ENCODE measurements at places on chromosomes 12 and 14.

DNA sequence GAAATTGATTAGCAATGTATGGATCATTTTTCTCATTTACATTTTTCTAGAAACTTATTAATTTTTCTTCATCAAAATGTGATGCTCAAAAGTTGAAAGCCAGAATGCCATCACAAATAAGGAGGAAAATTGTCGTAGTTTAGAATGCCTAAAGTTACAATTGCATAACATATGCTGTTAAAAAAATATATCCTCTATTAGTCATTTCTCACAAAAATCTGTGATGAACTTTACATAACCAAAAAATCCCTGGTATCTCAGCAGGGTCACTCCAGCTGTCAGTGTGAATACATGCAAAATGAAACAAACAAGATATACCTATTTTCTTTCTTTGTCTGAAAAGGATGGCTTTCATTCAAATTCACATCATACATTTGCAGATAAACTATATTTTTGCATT lies 358.9 kb downstream of the PAWR start:
- H3K4me3 ChIP-seq, result no peak overlapping the region
- H3K27ac ChIP-seq, result no peak overlapping the region
- DNase-seq, result no peak
- H3K27me3 ChIP-seq, result peaks cover 2% of the 10 kb centered on the region

GRCh38 chr12:56242986-56243385 lies 13.1 kb downstream of the SLC39A5 start:
- DNase-seq, result no peak
- H3K4me3 ChIP-seq, result no peak overlapping the region
- no peaks in the 10 kb centered on the region for H3K27me3 ChIP-seq
- H3K27ac ChIP-seq, result no peak overlapping the region

- peaks cover 15% of the 10 kb centered on the region for H3K27me3 ChIP-seq
- no peak for DNase-seq
- H3K27ac ChIP-seq, result no peak overlapping the region
- H3K36me3 ChIP-seq, result no peaks in the 10 kb centered on the region
- no peak overlapping the region for H3K4me3 ChIP-seq
These were observed 17.4 kb upstream of the ANKRD33 start for GRCh38 chr12:51870504-51870903.

DNA sequence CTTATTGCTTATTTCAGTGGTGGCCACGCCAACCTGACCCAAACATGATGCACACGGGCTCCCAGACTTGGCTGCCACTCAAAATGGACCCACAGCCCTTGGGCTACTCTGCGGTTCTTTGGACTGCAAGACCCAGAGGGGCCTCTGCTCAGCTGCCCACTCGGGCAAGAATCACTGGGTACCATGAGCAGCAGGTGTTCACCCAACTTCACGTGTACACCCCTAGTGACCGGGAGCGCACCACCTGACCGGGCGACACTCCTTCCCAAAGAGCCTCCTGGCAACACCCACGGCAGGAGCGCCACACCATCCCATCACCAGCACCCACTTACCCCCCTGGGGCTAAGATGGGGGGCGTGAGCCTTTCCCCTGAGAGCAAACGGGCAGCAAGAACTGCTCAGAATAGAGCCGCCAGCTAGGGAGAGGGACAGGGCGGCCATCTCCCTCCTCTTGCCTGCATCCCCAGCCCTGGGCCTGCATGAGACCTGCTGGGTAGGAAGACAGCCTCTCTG lies 32.0 kb downstream of the CCNK start:
- peaks cover 5% of the 10 kb centered on the region for H3K36me3 ChIP-seq
- DNase-seq, result no peak
- H3K4me3 ChIP-seq, result no peak overlapping the region
- no peaks in the 10 kb centered on the region for H3K27me3 ChIP-seq
- peaks cover 21% of the 10 kb centered on the region for H3K4me1 ChIP-seq
- no peak overlapping the region for H3K27ac ChIP-seq

DNA sequence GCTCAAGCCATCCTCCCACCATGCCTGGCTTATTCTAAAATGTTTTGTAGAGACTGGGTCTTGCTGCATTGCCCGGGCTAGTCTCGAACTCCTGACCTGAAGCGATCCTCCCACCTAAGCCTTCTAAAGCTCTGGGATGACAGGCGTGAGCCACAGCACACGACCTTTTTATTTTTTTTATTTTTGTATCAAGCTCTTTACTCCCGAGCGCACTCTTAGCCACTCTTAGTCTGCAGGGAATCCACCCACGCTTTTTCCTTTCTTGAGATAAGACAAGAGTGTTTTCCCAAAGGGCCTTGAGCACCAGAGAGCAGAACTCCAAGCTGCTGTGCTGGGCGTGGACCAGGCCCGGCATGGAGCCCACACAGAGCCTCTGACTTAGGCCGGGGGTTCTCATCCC lies 23.4 kb downstream of the MAP1LC3B2 start:
- H3K4me3 ChIP-seq, result no peak overlapping the region
- peak; percentile 72 for DNase-seq
- no peak overlapping the region for H3K27ac ChIP-seq
- no peaks in the 10 kb centered on the region for H3K36me3 ChIP-seq
- no peaks in the 10 kb centered on the region for H3K27me3 ChIP-seq

- no peaks in the 10 kb centered on the region for H3K36me3 ChIP-seq
- no peak for DNase-seq
- H3K4me1 ChIP-seq, result no peaks in the 10 kb centered on the region
- H3K27me3 ChIP-seq, result no peaks in the 10 kb centered on the region
These were observed 29.1 kb upstream of the SOS2 start for GRCh38 chr14:50260511-50260910.

DNA sequence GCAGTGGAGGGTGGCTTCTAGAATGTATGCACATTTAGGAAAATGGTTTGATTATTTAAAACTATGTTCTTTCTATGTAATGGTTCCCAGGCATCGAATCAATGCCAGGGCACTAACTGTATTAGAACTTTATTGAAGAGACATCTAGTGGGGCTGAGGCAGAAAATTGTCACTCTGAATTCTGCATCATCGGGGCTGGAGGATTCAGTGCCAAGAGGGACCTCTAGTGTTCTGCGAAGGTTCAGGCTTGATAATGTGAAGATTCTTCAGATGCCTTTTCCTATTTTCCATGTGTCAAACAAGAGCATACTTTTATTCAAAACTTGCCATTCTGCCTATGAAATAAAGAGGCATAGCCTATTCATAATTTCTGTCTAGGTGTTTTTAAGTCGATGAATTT lies 146.3 kb downstream of the CAND1 start:
- H3K27me3 ChIP-seq, result no peaks in the 10 kb centered on the region
- no peak overlapping the region for H3K27ac ChIP-seq
- peaks cover 2% of the 10 kb centered on the region for H3K4me1 ChIP-seq
- DNase-seq, result peak; percentile 33
- H3K36me3 ChIP-seq, result no peaks in the 10 kb centered on the region
- no peak overlapping the region for H3K4me3 ChIP-seq

GRCh38 chr14:26765768-26766520 lies 168.1 kb upstream of the NOVA1 start:
- no peak overlapping the region for H3K27ac ChIP-seq
- DNase-seq, result peak; percentile 12
- H3K36me3 ChIP-seq, result no peaks in the 10 kb centered on the region
- no peaks in the 10 kb centered on the region for H3K4me1 ChIP-seq
- no peaks in the 10 kb centered on the region for H3K27me3 ChIP-seq
- no peak overlapping the region for H3K4me3 ChIP-seq

DNA sequence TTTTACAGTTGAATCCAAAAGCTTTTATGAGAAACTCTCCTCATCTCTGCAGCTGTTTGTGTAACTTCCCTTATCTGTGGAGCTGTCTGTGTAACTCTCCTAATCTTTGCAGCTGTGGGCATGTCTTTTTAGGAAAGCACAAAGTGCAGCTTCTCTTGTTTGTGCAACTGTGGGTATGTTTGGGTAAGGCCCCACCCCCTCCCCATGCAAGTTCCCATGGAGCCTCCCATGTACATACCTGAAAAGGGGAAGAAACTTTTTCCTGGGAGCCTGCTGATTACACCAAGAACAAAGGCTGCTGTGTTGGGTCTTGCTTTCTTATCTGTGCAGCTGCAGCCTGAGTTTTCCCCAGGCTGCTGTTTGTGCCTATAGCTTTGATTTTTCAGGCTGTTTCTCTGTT lies 42.7 kb upstream of the CDKN3 start:
- H3K4me1 ChIP-seq, result peaks cover 11% of the 10 kb centered on the region
- no peak overlapping the region for H3K4me3 ChIP-seq
- H3K27ac ChIP-seq, result peak overlapping the region; percentile 50

GRCh38 chr12:2139651-2140050 lies 86.9 kb downstream of the CACNA1C start:
- peaks cover 29% of the 10 kb centered on the region for H3K4me1 ChIP-seq
- no peaks in the 10 kb centered on the region for H3K27me3 ChIP-seq
- H3K27ac ChIP-seq, result no peak overlapping the region
- no peak overlapping the region for H3K4me3 ChIP-seq

- H3K4me3 ChIP-seq, result no peak overlapping the region
- no peak for DNase-seq
- no peak overlapping the region for H3K27ac ChIP-seq
- no peaks in the 10 kb centered on the region for H3K36me3 ChIP-seq
These were observed 2.7 kb downstream of the C2CD5 start for GRCh38 chr12:22541496-22542155.

- peak overlapping the region; percentile 58 for H3K27ac ChIP-seq
These were observed 39.9 kb upstream of the BMAL2 start for GRCh38 chr12:27292718-27293117.

- H3K4me1 ChIP-seq, result no peaks in the 10 kb centered on the region
- H3K27ac ChIP-seq, result no peak overlapping the region
- H3K36me3 ChIP-seq, result no peaks in the 10 kb centered on the region
- DNase-seq, result no peak
- H3K27me3 ChIP-seq, result no peaks in the 10 kb centered on the region
These were observed 19.0 kb upstream of the DRAM1 start for GRCh38 chr12:101858361-101858760.

DNA sequence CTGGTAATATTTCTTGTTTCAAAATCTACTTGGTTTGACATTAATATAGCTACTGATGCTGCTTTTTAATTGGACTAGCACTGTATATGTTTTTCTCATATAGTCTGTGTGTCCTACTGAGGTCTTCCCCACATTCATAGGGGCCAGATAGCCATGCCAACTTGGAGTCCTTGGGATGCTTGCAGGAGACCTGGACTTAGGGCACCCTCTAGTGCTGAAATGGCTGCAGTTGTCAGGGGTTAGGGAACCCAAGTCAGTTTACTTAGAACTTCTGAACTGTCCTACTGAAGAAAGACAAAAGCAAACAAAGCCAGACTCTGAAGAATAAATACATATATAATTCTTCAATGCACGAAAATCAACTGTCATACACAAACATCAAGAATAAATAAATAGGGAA lies 279.9 kb upstream of the SYT1 start:
- H3K27ac ChIP-seq, result no peak overlapping the region
- H3K4me1 ChIP-seq, result no peaks in the 10 kb centered on the region
- no peak overlapping the region for H3K4me3 ChIP-seq
- H3K27me3 ChIP-seq, result no peaks in the 10 kb centered on the region

DNA sequence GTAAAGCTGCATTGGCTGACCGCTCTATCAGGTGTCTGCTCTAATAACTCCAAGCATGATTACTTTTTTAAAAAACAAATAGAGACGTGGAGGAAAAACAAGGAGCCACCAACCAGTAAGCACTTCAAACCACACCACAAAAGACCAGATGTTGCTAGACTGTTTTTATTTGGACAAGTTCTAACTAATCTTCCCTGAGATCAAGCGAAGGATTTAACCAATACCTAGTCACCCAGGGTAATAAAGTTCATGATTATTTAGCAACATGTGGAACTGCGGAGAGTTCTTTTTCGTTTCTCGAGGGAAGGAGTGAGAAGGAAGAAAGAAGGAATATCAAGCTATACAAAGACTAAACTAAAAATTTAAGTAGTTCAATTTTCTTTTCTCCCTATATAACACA lies 288.1 kb downstream of the DUSP6 start:
- no peaks in the 10 kb centered on the region for H3K27me3 ChIP-seq
- DNase-seq, result no peak
- H3K4me3 ChIP-seq, result no peak overlapping the region
- no peaks in the 10 kb centered on the region for H3K36me3 ChIP-seq
- no peak overlapping the region for H3K27ac ChIP-seq
- peaks cover 6% of the 10 kb centered on the region for H3K4me1 ChIP-seq

DNA sequence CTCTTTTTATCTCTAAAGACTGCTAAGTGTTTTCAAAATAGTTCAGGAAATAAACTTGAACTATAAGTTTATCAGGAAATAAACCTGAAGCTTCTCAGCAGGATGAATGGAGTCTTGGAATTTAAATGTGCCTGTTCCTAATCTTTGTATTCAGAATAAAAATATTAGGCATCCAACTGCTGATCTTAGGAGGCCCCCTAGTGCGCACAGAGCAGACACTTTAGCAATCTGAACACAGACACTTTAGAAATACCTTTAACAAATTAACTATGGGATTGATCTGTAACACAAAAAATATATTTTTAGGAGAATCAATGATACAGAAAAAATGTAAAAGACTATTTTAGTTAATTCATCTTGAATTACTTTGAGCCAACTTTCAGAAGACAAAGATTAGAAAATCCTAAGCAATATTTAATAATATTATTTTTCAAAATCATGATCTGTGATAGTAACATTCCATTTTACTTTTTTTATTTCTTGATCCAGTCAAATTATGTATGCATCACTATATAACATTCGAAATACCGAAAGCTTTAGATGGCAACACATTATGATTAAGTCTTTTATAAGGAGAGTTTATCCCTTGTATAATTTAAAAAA lies 80.9 kb downstream of the SLC41A2 start:
- H3K27ac ChIP-seq, result no peak overlapping the region
- no peaks in the 10 kb centered on the region for H3K4me1 ChIP-seq
- H3K27me3 ChIP-seq, result no peaks in the 10 kb centered on the region
- no peaks in the 10 kb centered on the region for H3K36me3 ChIP-seq
- H3K4me3 ChIP-seq, result no peak overlapping the region

DNA sequence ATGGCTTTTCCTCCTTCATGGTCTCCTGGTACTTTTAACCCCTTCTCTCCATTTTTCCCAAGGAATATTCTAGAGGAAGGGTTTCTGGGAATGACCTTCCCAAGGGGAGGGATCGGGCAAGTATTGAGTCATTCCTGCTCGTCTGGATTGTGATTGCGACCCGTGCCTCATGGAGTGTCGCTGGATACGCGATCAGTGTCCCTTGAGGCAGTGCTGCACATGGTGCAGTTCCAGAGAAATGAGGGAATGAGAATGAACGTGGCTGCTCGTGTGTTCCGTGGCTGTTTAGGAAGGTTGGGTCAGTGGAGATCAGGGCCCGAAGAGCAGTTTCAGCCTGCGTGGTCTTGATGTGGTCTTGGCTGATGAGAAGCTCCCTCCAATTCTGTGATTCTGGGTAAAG lies 234.4 kb downstream of the CACNA1C start:
- DNase-seq, result peak; percentile 60
- H3K27ac ChIP-seq, result peak overlapping the region; percentile 65
- peaks cover 95% of the 10 kb centered on the region for H3K4me1 ChIP-seq
- H3K36me3 ChIP-seq, result no peaks in the 10 kb centered on the region
- no peak overlapping the region for H3K4me3 ChIP-seq
- no peaks in the 10 kb centered on the region for H3K27me3 ChIP-seq
